ENCODE measurements at places on chromosomes 12 and 14.

- no peak for DNase-seq
Measured at GRCh38 chr12:78672033-78672432, 192.5 kb upstream of the SYT1 start.

DNA sequence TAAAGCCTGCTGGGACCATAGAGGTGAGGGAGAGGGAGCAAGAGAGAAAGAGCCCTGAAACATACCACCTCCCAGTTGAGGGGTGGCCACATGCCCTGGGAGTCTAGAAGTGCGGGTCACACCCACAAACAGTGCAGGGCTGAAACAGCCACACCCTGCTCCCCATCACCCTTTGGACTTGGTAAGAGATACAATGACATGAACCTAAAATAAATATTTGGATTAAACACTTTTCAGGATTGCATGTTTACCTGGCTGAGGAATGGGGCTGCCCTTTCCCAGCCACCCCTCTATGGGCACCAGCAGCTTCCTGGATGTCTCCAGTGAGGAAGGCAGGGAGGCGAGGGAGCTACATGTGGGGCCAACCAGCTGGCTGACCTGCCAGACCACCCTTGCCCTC lies 39.0 kb upstream of the TC2N start:
- no peak for DNase-seq

DNA sequence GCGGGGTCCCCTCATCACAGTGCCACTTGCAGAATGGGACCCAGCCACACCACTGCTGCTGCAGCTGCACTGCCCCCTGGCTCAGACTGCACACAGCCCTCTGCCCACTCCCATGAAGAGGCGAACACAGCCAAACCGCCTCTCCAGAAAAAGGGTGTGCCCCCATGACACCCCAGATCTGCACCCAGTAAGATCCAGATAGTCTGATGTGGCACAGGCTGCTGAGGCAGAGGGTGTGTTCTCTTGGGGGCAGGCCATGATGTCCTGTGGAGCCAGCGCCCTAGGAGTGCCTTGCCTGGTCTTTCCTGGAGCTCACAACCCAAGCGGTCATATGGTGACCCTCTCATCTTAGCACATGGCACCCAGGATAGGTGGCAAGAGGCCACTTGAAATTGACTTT lies 44.4 kb downstream of the SLC8B1 start:
- DNase-seq: no peak

DNA sequence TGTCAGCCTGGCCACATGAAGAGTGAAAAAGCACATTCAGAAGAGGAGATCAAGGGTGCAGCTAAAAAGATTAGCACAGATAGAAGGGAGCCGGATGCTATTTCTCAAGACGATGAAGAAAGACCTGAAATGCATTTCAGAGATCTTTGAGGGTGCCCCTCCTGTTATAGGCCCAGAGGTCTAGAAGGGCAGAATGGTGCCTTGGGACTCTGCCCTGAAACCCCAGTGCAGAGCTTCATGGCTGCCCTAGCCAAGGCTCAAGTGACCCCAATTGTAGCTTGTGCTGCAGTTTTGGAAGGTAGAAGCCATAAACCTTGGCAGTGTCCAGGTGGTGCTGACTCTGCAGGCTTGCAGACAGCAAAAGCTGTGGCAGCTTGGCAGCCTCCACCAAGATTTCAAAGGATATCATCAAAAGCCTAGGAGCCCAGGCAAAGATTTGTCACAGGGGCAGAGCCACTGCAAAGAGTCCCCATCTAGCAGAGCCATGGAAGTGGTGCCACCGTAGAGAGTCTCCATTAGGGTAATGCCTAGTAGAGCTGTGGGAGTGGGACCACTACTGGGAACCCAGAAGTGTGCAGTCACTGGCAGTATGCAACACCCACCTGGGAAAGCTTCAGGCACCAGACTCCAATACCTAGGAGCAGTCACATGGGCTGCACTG lies 6.4 kb downstream of the LACRT start:
- DNase-seq: no peak

Measured in sciatic nerve (tissue), 2 donors.